ENCODE measurements at places on chromosomes 6 and 20. TPM values are rescaled to one million over a fixed set of nuclear protein-coding genes. Genes with fewer than 3 reads are reported as not detected.

SAMD5 gene
- not detected for total RNA-seq

ATP9A gene
- total RNA-seq = 0.22 TPM

MAFB gene
- 1.8 TPM for total RNA-seq

SLC17A1 gene
- total RNA-seq = not detected

SFTA2 gene
- total RNA-seq = not detected
